ENCODE measurements at places on chromosomes 12 and 14.

DNA sequence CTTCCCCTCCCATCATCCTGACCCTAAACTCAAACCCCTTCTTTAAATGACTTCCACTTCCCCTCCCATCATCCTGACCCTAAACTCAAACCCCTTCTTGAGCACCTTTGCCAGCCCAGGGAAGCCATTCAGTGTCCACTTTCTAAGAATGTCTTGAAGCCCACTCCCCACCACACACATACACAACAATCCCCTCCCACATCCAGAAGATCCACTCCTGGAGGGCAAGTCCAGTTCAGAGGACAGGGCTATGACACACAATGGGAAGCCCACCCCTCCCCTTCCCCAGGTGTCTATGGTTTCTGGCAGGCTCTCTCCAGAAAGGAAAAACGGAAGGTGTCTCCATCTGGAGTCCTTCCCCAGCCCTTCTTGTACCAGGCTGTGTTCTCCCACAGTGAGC, 117.1 kb downstream of the KCNA5 start:
- no peak for DNase-seq

DNA sequence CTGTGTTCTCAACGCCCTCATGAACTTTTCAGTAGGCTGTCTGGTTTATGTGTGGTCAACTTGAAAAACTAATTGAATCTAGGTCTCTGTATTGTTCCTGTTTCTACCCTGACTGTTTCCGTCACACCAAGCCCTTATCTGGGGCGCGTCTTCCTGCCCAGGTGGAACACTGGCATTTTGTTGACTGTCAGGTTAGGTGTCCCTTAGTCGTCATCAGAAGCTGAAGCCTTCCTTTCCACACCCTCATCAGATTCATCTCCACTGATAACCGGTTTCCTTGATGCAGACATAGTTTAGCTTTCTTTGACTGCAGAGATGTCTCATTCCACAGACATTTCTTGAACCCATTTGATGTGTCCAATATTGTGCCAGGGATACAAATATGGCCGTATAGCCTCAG, 96.5 kb downstream of the DUSP16 start:
- DNase-seq: no peak

DNA sequence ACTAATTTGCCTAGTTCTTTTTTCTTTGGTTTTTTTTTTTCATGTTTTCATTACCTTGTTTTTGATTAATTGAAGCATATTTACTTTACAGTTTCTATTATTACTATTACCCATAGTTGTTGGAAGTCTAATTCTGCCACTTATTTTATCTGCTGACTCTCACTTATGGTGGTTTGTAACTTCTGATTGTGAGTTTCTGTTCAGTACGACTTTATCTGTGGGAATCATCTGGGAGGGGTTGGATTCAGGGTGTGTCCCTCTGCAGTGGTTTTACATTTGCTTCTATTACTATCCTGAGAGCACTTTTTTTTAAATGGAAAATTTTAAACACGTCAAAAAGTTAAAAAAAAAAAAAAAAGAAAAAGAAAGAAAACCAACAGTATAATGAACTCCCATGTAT, 26.4 kb upstream of the SOS2 start:
- no peak for DNase-seq

- no peak for DNase-seq
Observed at GRCh38 chr12:111505601-111506036, 93.5 kb downstream of the ATXN2 start.

- no peak for DNase-seq
Observed at GRCh38 chr14:42508209-42508946, 901.7 kb downstream of the LRFN5 start.

- DNase-seq: no peak
Observed at GRCh38 chr14:34460841-34461240, 1.2 kb downstream of the SPTSSA start.

DNA sequence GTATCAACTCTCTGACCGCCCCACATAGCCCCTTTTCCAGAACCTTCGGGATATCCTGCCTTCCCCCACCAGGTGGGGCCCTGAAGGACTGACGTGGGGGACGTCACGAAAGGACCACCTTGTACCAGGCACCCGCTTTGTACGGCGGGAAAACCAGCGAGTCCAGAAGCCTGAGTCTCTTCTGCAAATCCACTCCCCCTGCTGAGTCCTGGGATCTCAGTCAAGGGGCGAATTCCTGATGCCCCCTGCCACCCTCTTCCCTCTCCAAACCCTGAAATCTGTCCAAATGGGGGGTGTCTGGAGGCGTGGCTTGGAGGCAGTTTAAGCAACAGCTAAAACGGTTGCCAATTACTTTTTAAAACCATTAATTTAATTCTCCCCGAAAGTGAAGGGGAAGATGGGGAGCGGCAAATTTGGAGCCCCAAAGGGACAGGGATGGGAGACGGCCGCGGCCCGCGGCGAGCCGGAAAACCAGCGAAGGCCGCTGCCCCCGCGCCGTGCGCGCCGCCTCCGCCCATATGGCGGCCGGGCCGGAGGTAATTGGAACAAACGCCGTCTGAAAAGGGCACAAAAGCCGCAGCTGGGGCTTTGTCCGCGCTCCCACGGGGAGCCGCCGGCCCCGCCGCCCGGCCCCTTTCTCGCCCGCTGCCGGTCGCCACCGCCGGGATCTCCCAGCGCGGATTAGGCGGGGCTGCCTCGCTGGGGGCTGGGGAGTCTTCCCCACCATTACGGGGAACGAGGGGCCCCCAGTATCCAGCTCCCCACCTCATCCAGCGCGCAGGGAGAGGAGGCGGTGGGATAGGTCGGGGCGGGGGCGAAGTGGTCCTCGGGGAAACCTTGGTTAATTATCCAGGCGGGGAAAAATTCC, 6.6 kb downstream of the LHX5 start:
- no peak for DNase-seq

GRCh38 chr12:3047961-3048360, 29.2 kb upstream of the TSPAN9 start:
- no peak for DNase-seq
